ENCODE measurements at places on chromosomes 4 and X.

DNA sequence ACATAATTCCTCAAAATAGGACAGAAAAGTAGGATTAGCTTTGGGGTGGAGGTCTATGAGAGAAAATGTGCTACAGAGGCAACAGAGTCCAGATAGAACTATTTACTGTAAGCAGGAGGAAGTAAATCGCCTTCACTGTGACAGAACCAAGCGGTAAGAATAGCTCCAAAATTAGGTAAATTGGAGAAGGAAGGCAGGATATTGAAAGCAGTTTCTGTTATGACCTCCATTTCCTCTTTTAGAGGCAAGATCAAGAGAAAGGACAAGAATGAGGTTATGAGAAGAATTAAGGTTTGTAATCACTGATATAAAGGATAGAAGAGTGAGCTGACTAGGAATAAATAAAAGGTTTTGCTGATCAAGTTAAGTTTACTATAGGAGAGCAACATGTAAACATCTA is 44.1 kb upstream of the NEUROG2 start:
- DNase-seq, result no peak

DNA sequence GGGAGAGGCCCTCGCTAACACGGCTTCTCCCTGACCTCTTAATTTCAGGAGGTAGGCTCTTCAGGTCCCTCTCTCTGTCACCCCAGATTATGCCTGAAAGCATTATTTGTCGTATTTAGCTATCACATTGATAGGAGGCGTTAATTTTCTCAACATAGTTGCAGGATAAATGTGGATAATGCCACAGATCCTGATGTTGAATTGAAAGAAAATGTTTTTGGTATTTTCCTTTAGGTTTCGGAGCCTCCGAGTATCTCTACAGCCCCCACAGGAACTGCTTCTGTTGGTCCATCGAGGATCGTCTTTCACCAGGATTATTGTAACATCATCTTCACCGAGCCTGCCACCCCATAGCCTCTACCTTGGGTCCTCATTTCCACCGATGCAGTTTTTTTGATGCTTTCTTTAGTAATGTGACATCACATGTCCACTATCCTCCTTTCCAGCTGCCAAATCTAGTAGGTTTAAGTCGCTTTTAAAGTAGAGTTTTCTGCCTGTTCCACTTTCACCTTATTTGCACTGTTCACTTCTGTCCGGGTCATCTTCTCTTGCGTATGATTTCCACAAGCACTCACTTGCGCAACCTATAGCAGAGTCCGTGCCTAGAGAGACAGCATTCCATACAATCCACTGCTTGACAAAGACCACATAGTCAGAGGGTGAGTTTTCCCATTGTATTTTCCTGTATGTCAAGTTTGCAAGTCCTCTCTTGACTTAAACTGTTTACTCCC is 665 bp downstream of the TIGD2 start:
- DNase-seq, result no peak

DNA sequence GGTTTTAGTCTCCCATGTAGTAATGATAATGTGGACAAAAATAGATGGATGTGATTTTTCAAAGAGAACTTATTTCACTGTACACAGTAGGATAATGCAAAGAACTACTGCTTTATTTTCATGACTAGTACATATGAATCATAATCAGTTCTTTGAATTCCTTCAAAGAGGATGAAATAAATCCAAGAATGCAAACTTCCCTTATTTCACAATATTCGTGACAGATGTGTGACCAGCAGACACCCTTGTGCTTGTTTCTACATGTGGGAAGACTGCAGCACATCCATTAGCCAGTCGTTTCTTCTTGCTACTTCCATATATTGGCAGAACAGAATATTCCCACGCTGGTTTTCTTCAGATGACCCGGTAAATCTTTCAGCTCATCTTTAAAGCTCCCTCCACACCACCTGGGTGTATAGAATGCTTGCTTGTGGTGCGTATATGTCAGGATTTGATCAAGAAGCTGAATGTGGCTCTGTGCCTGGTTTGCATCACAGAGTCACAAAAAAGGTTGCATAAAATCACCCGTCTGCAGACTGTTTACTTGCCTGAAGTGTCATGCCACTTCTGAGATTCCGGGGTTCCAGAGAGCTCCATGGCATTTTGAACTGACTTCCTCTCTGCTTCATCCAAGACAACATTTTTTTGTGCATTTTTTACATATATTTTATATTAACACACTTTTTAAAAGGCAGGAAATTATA is 47.7 kb upstream of the FAT4 start:
- DNase-seq, result no peak

GRCh38 chr4:2492970-2493369 is 24.1 kb downstream of the RNF4 start:
- no peak for DNase-seq

- DNase-seq, result no peak
Observed at GRCh38 chr4:144715230-144715629, 69.3 kb downstream of the HHIP start.

GRCh38 chr4:158209825-158210807 is at the start of gene TMEM144:
Gene TMEM144 (plus strand): TSS chr4:158210486. CDS start chr4:158212668, 2,182 bp downstream.
- DNase-seq, result peak; percentile 39

GRCh38 chr4:134999169-134999568 is 797.6 kb upstream of the PABPC4L start:
- DNase-seq, result no peak

- DNase-seq, result no peak
Observed at GRCh38 chr4:82421796-82422560, 8.3 kb downstream of the HNRNPDL start.

DNA sequence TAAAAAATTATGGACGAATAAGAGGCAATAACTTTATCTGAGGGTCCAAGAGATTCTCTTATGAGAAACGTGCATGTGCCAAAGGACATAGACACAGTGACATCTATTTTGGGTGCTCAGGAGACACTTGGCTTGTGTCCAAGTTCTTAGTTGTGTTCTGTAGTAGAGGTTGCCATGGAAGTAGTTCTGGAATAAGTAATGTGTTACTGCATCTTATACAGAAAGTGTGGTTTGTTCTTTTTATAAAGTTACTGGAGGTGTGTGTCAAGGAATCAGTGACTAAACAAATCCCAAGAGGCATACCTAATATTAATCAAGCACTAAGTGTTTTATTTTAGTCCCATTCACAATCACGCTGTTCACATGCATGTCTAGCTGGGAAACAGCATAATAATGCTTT is 305.7 kb downstream of the ARHGAP24 start:
- DNase-seq, result no peak

All from stimulated activated CD4-positive, alpha-beta T cell treated with anti-CD3 and anti-CD28 coated beads, Interleukin-15, amount 100 ng/mL, for 48 hours (primary cell).